ENCODE measurements at places on chromosomes 5 and 9.

- DNase-seq: no peak
These were observed 548.8 kb downstream of the EFNA5 start for GRCh38 chr5:107121793-107122519.

GRCh38 chr5:39486361-39486760, 61.6 kb upstream of the DAB2 start:
- no peak for DNase-seq

GRCh38 chr9:4840018-4840417, 47.3 kb downstream of the RCL1 start:
- no peak for DNase-seq

- no peak for DNase-seq
These were observed 27.5 kb upstream of the SYK start for GRCh38 chr9:90774071-90774470.

DNA sequence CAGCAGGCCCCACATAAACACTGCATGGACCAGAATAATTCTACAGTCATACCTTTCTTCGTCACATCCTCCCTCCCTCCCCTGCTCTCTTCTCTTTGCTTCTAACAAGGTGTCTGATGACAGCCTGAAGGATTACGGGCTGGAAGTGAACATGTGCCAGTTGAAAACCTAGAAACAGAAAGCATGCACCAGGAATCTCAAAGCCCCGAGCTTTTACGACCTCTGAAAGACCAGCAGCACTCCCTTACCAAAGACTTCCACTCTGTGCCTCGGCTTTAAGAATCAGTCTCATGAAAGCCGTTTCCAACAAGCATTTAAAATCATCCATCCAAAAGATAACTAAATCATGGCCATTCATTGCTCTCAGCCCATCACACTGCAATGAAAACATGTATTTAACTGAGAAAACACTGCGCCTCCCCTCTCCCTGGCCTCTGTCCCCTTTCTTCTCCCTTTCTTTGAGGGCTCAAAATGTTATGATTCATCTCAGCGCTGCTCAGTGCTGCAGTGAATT, 21.3 kb downstream of the MSX2 start:
- no peak for DNase-seq

- DNase-seq: no peak
These were observed 1858.4 kb downstream of the EFNA5 start for GRCh38 chr5:105812304-105812703.

- no peak for DNase-seq
These were observed 40.0 kb downstream of the PTGES start for GRCh38 chr9:129712634-129713401.

DNA sequence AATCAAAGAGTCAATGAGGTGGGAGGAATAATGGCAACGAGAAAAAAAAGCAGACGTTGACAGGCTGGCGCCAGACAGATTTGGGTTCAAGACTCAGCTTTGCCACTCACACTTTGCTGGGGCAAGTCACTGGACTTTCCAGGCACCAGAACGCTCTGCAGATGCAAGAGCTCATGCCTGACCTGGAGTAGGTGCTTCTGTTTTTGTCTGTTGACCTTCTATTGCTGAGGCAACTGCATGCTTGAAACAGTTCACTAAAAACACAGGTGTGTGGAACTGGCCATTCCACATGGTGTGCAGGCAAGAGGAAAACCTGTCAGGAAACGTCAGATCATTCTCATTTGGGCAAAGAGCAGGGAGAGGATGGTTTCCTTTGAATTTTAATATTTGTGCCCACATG, 161.2 kb upstream of the SMIM23 start:
- no peak for DNase-seq

GRCh38 chr9:86892576-86892975, 54.7 kb downstream of the GAS1 start:
- DNase-seq: no peak

DNA sequence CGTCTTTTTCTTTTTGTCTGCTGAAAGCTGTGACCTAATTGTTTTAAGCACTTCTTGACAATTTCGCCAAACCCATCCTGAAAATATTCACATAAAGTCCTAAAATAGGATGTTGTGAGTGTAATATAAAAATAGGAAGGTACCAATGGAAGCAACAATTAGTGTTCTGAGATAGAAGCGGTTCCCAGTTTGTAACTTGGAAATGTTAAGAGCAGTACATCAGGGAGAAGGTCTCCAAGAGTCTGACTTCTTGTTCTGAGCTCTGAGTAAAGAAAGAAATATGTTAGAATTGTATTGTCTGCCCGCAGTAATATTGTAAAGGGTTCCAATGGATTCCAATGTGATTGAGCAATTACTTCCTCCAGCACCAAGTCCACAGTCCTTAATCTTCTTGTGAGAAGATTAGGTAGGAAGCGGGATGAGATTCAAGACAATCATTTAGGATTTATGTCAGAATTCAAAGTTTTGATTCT, 3.9 kb downstream of the VCAN start:
- no peak for DNase-seq

DNA sequence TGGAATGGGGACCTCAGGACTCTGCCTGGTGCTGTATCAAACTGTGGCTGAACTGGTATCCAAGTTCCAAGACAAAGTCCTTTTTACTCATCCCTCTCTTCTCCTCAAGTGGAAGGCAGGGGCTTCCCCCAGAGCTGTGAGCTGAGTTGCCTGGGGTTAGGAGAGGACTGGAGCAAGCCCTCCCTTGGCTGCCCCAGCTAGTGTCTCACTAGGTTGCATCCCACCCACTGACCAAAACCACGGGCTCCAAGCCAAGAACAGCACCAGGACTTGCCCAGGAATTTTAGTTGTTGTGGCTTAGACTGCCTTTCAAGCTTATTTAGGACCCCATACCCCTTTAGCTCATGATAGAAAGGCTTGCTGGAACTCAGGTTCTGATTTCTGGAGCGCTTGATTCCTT, 158.7 kb upstream of the TNC start:
- DNase-seq: no peak

GRCh38 chr5:59245198-59245597, 648.3 kb downstream of the PDE4D start:
- DNase-seq: no peak

GRCh38 chr9:86856259-86856658, 91.0 kb downstream of the GAS1 start:
- no peak for DNase-seq

DNA sequence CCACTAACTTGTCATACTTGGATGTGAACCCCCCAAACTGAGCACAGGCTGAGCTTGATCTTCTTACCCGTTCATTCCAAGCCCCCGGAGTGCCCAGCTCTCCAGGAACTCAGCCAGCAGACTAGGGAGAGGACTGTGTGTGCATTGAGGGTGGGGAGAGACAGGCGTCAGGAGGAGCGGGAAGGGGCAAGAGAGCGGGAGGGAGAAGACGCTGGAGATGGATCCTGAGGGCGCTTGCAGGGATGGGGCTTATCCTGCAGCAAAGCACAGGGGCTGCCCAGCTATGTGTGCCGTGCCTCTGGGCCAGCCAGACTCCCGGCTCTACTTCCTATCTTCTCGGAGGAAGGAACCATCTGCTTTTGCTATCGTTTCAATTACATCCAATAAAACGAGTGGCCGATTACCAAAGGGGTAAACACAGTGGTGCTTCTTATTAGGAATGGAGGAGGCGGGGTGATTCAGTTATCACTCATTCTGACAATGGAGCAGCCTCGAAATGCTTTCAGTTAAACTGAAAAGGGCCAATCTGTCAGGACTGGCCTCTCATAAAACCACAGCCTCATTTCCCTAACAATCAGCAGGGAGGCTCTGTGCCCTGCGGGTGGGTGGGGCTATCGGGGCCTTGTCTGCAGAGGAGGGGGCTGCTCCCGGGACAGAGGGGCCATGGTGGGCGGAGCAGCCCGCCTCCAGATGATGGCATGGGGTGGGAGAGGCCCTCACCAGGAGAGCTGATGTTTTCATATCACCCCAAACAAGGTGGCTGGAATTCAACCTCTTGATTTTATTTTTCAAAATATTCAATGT, 168.2 kb downstream of the DAB2IP start:
- DNase-seq: no peak

DNA sequence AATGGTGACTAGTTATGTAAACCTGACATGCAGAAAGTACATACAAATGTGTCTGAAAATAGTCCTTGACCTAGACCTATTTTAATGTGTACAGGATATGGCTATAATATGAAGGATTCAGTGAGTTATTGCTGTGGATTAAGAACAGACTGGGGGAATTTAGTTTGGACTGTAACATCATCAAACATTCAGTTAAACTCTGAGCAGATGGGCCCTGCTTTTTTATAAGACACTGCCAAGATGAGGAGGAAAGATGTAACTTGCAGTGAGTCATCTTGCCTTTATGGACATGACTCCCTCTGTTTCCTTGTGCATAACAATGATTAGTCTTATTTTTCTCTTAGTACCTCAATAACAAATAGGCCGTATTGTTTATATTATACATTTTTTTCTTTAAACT, 12.2 kb downstream of the PPP3R2 start:
- DNase-seq: no peak

DNA sequence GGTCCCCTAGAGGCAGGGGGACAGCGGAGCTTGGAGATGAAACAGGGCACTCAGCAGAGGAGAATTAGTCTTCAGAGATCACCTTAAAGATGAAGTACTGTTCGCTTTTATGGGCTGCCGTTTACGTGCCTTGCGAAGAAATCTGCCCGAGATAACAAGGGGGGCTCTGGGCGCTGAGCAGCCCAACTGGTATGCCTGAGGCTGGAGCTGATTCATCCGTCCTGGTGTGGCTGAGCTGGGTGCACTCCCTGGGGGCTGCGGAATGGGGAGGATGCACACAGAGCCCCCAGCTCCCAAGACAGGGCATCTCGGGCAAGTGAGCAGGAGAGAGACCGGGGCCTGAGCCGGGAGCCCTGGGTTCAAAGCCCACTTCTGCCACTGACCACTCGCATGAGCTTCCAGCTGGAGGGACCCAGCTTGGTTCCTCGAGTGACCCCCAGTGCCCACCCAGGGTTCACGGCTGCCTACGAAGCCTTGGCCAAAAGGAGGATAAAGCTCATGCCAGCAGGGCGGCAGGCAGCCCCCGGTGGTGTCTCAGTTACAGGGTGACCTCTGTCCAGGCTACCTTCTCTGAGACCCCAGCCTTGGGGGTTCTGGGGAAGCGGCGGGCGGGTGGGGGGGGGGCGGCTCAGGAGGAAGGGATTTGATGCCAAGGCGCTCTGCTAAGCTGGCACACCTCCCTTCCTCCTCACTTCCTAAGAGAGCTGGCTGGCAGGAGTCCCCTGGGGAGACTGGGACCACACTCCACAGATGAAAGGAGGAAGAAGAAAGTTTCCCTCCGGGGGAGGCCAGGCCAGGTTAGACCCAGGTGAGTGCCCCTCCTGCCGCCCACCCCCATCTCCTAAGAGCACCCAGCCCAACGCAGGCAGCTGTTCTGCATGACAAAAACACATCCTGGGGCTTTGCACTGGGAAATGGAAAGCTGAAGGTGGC, 5.7 kb downstream of the FIBCD1 start:
- DNase-seq: no peak

GRCh38 chr5:83718195-83718825, 2.3 kb downstream of the HAPLN1 start:
- DNase-seq: no peak

DNA sequence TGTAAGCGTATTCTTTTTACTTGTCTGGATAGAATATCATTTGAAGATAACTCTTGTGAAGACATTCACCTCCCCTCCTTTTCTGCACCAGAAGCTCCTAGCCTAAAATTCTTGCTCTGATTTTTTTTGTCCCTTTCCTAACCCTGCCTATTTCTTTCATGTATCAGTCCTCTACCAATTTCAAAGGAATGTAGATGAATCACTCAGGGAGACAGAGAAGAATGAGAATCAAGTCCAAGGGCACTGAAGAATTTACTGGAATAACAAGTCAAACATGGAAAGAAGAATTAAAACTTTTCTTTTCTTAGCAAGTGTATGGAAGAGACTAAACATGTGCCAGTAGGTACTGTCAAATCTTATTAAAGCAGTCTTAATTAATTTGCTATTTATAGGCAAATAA, 618.7 kb downstream of the DNAH5 start:
- DNase-seq: no peak

- DNase-seq: no peak
These were observed 101.2 kb downstream of the DNAH5 start for GRCh38 chr5:13843175-13843846.

GRCh38 chr9:92003308-92004044, 53.4 kb upstream of the ROR2 start:
- no peak for DNase-seq

DNA sequence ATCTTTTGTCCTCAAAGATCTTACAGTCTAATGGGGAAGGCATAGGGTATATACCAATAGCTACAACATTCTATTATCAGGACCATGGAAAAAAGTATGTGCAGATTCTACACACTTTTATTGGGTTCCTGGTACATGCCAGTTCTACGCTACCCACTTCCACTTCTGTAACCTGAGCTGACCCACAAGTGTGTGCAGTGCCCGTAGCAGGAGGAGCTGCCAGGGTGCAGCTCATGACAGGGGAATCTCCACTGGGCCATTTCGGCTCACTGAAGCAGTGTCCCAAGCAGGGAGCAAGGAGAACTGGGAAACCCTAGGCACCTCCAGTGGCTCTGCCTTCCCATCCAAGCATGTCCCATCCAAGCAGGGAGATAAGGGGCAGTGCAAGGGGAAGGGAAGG, 60.4 kb downstream of the FOXI1 start:
- DNase-seq: no peak

GRCh38 chr9:16608906-16609305, 261.6 kb downstream of the BNC2 start:
- DNase-seq: no peak

- no peak for DNase-seq
These were observed 212.6 kb upstream of the ACTBL2 start for GRCh38 chr5:57695179-57695578.

DNA sequence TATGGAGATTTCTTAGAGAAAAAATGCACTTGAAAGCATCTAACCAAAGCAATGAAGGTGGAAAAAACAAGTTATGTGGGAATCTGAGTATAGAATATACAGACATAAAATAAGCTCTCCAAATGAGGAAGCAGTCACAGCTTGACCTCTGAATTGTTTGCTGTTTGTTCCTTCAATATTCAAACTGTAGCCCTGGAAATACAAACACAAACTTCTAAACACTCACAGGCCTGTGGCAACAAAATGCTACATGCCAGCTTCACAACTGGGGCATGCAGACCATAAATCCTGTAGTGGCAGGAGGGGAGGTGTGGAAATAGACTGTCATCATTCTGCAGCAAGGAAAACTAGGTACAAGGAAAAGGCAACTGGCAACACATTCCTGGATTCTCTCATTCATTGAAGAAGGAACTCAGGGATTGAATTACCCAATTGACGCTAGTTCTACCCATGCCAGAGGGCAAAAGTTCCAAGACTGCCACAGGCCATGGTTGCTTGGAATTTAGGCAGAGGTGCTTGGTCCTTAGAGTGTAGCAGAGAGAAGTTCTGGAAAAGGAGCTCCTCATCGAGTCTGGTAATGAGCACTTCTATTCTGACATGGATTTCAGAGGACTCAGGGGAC, 349.6 kb downstream of the PDE4D start:
- no peak for DNase-seq

GRCh38 chr5:53915120-53915519, 354.7 kb downstream of the NDUFS4 start:
- no peak for DNase-seq

- no peak for DNase-seq
These were observed 14.0 kb downstream of the NDUFS6 start for GRCh38 chr5:1815071-1815786.

- DNase-seq: no peak
These were observed 161.2 kb downstream of the FGF18 start for GRCh38 chr5:171580502-171581265.

- DNase-seq: no peak
These were observed 990.1 kb upstream of the C9orf72 start for GRCh38 chr9:28563291-28563934.

Data from stimulated activated CD8-positive, alpha-beta memory T cell treated with anti-CD3 and anti-CD28 coated beads, Interleukin-7, amount 100 ng/mL, for 24 hours (primary cell).